ENCODE measurements at places on chromosomes 1 and 21.

DNA sequence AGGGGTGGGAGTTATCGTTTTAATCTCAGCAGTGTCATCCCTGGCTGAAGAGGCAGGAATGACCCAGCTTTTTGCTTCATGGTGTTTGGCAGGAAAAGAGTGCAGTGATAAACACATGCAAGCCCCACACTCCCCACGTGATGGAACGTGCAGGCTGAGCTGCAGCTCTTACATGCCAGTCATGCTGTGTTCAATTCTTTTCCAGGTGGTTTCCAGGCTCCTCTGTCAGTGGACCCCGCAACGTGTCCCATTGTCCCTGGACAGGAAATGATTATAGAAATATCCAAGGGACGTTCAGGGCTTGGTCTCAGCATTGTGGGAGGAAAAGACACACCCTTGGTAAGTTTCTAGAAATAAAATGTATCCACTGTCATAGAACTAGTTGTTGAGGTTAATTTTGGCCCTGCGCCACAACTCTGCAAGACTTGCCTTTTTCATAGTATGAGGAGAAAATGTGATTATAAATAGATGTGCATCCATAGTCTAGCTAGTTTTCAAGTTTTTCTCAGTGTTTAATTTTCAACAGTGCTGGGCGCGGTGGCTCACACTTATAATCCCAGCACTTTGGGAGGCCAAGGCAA, 110.2 kb upstream of the L1TD1 start:
- DNase-seq: no peak

DNA sequence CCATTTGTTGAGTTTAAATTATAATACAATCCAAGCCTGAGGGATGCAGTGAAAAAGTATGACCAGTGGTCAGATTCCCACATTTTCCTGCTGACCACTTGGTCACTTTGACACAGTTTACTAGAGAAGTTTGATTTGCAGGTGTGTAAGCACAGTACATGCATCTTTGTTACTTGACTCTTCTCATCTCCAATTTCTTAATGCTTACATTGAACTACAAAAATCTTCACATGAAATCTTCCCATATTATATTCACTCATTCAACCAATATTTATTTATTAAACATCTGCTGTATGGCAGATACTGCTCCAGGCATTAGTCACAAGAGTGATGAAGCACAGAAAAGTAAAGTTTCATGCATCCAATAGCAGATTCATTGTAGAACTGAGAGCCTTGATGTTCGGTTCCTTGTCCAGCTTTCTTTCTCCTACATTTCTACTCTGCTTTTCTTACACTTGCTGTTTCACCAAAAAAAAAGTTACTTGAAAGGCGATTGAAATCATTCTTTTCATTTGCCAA, 211.7 kb downstream of the NFIA start:
- DNase-seq: no peak

DNA sequence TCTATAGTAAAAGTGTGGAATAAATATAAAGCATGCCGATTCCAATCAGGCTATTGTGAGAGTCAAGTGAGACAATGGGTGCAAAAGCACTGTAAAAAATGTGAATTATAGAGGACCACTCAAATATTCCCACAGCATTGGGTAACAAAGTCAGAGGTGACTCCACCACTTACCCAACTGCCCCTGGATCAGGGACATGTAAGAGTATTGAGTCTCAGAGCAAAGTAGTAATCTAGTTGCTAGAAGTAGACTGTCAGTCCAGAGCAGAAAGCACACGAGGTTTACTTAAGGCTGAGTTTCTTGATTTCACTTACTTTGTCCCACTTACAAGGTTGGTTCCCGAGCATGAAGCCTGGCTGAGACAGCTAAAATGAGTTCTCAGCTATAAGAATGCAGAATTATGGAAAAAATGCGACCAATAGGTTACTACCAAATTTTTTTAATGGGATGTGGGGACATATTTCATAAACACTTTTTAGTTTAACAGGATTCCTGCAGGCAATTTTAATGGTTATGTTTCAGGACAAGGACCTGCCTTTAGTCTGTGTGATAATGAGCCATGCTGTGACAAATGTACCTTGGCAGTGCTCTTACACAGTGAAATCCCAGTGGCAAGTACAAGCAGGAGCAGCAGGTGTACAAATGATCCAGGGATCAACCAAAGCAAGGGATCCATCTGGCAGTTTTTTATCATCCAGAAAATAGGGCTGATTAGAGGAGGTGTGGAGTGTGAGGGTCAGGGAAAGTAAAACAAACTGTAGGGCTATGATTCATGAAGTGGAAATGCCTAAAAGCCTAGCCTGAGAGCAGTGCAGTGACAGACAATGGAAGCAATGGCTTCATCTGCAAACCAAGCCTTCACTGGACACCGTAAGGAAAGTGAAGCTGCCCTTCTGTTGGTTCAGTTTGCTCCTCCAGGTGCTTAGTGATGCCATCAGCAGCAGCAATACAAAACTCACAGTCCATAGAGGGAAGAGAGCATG, 156.2 kb upstream of the SPAG17 start:
- DNase-seq: no peak

GRCh38 chr1:25773441-25774125, 26.4 kb upstream of the SELENON start:
- no peak for DNase-seq

- DNase-seq: no peak
Measured at GRCh38 chr1:41888756-41889155, 30.0 kb downstream of the HIVEP3 start.

DNA sequence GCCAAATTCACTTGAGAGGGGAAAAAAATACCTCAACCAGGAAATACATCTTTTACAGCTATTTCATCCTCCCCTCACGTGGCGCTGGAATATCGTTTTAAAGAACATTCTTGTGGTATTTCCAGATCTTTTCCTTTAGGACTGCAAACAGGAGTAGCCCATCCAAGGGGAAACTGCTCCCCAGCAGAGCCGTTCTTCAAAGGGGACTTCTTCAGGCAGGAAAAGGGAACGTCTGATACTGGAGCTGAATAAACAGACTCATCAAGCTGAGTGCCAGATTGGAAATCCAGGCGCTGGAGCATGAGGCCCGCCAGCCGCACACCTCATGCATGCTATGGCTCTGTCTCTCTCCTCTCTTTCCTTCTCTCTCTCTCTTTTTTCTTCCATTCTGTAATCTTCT, 34.0 kb upstream of the PROX1 start:
- DNase-seq: no peak

DNA sequence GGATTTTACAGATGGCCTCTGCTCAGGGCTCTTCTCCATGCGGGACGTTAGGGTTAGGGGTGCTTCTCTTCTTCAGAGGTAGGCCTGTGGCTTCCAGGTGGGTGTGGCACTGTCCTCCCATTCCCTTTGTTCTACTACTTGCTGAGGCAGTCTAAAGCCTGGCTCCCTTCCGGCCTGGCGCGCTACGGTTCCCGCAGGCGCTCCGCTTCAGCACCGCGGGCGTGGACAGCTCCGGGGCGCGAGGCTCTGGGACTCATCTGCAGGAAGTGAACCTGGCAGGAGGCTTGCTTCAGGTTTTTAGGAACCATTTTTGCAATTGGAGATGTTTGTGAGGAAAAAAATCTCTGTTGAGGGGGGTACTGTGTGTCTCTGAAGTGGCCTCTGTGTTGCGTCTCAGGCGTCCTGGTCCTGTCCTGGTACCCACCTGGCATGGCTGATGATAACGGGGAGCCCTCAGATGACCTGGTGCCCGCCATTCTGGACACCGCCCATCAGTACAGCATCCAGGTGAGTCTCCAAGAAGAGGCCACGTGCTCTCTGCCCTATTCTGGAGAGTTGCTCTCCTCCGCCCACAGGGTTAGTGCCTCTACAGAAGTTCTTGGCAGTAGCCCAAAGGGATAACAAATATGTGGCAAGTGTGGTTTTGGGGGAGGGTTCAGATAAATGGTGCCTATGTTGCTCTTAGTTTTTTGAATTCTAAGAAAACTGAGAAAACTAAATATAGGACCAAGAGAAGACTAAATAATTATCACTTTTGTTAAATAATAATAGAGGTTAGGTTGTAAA, 1.9 kb downstream of the MANEAL start:
- peak; percentile 34 for DNase-seq

- peak; percentile 37 for DNase-seq
Measured at GRCh38 chr1:84996846-84997666, at the start of gene MCOLN2. Gene MCOLN2 (minus strand): TSS chr1:84997113. CDS start chr1:84996872, 241 bp downstream.

- DNase-seq: no peak
Measured at GRCh38 chr1:99872063-99872462, 21.9 kb downstream of the AGL start.

DNA sequence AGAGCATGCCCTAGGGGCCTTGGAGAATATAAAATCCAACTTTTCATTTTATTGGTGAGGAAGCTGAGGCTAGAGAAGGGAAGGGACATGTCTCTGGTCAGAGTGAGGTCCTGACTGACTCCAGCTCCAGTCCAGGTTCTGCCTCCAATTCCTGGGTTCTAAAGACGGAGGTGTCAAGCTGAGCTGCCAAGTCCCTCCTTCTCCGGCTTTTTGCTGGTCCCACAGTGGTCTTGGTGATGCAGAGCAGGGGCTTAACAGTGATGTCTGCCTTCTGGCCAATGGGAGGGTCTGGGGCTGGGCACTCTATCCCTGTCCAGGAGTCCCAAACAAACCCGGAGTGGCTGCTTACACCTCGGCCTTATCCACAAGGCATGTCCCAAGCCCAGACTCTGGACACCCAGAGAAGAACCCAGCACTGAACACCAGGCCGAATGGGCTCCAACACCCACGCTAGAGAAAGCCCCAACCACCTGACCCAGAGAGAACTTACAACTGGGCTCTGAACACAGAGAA, 104.8 kb downstream of the EBNA1BP2 start:
- DNase-seq: no peak

DNA sequence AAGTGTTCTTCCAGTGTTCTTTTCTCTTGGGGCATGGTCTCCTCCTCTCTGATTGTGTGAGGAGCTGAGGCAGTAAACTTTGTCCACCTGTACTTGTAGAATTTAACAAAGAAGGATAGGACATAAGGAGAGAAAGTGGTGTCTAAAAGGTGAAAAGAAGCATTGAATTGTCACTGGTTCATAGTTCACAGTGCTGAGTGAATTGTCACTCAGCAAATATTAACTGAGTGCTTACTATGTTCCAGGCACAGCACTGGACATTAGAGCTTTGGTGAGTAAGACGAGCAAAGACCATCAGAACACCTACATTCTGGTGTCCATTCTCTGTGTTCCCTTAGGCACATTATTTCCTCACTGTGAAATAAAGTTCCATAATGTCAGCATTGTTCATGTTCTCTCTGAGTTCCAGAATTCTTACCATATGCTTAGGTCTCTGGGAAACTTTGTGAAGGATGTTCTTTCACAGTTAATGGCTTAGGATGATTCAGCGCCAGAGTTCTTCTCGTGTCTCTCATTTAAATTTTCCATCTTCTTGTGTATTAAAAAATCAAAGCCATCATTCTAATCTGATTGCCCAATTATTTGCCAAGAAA, 156.8 kb upstream of the HOOK1 start:
- DNase-seq: no peak

DNA sequence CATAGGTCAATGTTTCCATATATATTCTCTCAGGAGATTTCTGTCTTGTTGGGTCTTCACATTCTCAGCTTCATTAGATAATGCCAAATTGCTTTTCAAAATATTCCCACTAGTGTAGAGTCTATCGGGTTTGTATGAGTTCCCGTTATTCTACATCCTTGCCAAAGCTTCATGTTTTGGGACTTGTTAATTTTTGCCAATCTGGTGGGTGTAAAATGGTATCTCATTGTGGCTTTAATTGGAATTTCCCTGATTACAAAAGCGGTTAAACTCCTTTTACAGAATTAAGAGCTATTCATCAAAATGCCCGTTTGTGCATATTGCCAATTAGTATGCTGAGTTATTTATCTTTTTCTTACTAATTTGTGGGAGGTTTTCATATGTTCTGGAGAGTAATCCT, 708.4 kb upstream of the ADAMTS5 start:
- no peak for DNase-seq

DNA sequence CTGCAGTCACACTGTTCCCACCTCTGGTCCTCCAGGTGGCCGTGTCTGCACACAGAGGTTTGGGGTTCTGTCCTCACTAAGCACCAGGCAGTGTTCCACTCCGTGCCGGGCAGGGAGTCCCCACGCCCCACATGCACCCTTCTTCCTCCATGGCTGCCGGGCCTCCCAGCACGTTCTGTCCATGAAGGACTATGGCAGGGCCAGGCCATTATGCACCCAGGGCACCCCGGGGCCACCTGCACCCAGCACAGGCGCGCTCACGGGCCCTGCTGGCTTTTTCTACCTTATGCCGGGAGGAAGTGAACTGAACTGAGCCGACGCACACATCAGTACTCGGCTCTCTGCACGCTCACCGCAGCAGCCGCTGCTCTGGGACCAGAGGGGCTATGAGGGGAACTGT, 10.3 kb downstream of the PANK4 start:
- DNase-seq: no peak

DNA sequence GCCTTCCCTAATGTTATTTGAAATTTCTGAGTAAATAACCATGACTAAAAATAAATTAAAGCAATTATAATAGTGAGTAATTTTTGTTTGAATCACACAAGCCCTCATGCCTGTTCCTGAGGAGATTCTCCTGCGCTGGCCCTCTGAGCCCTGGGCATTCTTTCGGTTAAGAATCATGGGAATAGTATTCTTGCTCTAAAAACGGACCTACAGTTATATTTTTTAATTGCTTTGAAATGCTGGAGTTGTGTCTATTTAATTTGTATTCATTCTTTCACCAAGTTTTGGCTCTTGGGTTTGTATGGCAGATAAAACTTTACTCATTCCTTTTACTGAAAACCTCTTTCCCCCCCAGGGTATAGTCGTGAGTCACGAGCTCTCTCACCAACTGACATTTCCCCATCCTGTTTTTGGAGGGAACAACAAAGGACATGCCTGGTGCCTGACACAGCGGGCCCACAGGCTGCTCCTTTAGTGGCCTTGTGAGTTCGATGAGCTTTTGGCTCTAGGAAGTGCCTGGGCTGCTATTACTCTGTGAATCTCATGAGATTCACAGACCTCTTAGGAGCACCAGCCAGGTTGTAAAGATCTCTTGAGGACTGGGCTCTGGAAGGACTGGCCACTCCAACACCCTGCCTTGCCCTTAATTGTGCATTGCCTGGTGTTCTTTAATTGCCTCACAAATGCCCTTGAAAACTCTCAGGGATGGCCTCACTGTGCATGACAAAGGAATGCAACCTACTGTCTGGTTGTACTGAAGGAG, 58.6 kb downstream of the DDR2 start:
- no peak for DNase-seq

DNA sequence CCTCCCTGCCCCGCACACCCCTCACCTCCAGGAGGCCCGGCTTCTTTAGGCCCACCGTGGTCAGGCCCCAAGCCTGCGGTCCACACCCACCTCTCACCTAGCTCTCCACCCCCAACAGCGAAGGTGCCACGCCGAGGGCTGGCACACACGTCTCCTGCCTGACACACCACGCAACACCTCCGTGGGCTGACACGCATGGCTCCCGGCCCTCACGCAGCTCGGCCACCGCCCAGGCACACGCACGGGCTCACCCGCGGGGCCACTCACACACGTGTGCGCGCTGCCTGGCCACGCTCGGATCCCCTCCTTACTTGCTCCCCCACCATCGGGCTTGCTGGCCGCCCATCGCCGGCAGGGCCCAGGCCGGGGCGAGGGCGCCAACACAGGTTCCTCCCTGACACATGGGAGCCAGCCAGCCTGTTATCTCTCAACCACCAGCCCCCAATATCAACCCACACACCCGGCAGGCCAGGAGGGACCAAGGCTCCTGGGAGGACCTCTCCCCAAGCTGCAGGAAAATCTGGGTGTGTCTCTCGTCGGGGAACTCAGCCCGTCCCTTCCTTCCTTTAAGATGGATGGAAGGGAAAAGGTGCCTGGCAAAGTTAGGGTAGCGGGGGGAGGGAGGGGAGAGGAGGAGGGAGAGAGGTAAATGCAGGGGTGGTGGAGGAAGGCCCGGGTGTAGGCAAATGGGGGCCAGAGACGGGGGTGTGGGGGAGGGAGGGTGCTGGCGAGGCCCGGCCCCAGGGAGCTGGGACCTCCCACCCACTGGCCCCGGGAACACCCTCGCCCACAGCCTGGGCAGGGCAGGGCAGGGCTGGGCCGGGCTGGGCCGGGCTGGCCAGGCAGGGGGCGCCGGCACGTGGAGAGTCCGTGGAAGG, 546 bp downstream of the ELOVL1 start:
- no peak for DNase-seq

Measured in NCI-H2081 (cell line).